Bronchus fibroblast of lung (primary cell): ENCODE measurements at places on chromosomes 13 and 19. TPM values are rescaled to one million over a fixed set of nuclear protein-coding genes. Genes with fewer than 3 reads are reported as not detected.

GPC6 gene
- total RNA-seq = 11.1 and 15.8 TPM in 2 replicates

TMEM161A gene
- 28.6 and 30.5 TPM in 2 replicates for total RNA-seq

SIGLEC12 gene
- not detected in 2 replicates for total RNA-seq

IGSF23 gene
- total RNA-seq = not detected in 2 replicates

DMKN gene
- total RNA-seq = 11.3 and 13.5 TPM in 2 replicates

PPM1N gene
- total RNA-seq = 0.84 and 0.89 TPM in 2 replicates

NOTCH3 gene
- 3.0 and 3.1 TPM in 2 replicates for total RNA-seq

TDRD12 gene
- 0.15 and 0.17 TPM in 2 replicates for total RNA-seq

SBNO2 gene
- total RNA-seq = 31.4 and 35.2 TPM in 2 replicates

CLC gene
- not detected in 2 replicates for total RNA-seq

EXOSC5 gene
- 34.8 and 34.9 TPM in 2 replicates for total RNA-seq
